ENCODE measurements at places on chromosomes 7 and 10. TPM values are rescaled to one million over a fixed set of nuclear protein-coding genes. Genes with fewer than 3 reads are reported as not detected.

Gene LSM5
- 19.9 TPM for total RNA-seq

Gene SNCG
- 24.1 TPM for total RNA-seq

Gene NRAP
- not detected for total RNA-seq

Gene NEURL1
- not detected for total RNA-seq

Gene CCL24
- not detected for total RNA-seq

Gene AP4M1
- total RNA-seq, result 29.3 TPM

Gene CADPS2
- 117 TPM for total RNA-seq

Gene ANKRD30A
- not detected for total RNA-seq

DNA sequence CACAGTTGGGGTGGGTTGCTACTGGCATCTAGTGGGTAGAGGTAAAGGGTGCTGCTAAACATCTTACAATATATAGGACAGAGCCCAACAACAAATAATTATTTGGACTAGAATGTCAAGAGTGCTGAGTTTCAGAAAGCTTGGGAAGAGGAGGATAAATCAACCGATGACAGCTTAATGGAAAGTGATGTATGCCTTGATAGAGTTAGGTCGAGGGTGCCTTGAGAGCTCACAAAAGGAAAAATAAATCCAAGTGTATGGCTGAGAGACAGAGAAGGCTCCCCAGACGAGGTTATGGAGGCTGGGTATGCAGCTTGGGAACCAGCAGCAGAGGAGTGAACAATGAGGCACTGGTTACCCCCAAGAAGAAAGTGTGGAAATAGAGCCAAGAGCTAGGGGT, 211.1 kb downstream of the HDAC9 start:
- no peak for ATAC-seq

DNA sequence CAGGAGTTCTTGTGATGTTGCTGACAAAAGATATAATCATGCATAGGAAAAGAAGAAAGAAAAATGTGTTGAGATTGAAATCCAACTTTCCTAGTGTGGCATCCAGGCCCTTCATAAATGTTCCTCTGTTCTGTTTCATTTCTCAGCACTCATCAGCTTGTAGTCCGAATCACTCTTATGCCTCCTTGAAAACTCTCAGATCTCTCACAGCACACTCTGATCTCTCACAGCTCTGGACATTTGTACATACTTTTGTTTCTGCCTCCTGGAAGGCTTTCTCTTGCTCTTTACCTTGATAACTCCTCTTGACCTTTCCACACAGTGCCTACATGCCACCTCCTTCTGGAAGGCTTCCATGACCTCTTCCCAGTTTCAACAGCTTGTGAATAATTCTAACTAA, 409.0 kb upstream of the LRRN3 start:
- ATAC-seq, result no peak

DNA sequence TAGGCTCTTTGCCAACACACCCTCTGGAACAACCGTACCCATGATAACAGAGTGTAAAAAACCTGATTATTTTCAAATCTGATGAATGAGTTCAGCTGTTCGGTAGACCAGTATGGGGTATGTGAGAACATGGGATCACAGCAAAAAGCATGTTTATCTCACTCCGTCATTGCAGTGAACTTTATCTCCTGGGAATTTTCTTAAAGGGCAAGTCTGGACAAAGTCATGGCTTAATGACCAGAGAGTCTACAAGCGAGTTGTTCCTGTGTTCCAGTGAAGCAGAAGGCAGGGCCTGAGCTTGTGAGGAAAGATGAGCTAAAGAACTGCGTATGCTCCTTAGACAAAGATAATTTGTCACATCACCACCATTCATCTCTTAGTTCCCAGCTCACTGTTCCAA, 219.7 kb downstream of the TRIL start:
- peak; percentile 48 for ATAC-seq

GRCh38 chr7:39979406-39980073, 29.5 kb downstream of the CDK13 start:
- ATAC-seq, result no peak

- ATAC-seq, result no peak
Measured at GRCh38 chr10:88289342-88289741, 293.8 kb downstream of the RNLS start.

- ATAC-seq, result no peak
Measured at GRCh38 chr7:83105948-83106347, 56.7 kb downstream of the PCLO start.

DNA sequence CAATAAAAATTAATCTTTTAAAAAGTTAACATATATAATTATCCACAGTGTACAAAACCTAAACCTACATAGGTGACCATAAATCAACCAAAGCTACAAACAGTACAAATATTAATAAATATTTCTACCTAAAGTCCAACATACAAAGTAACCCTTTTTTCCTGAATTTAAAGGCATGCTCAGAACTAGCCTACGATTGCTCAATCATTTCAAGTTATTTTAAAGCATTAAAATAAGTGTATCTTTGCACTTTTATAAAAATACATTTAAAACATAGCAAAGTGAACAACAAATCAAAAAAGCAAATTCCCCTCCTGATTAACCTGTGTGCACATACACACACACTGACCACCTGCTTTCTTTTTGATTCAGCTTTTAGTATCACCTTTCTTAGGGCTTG, 202.2 kb downstream of the PARD3 start:
- ATAC-seq, result no peak

- no peak for ATAC-seq
Measured at GRCh38 chr10:87761153-87761552, 56.9 kb downstream of the ATAD1 start.

DNA sequence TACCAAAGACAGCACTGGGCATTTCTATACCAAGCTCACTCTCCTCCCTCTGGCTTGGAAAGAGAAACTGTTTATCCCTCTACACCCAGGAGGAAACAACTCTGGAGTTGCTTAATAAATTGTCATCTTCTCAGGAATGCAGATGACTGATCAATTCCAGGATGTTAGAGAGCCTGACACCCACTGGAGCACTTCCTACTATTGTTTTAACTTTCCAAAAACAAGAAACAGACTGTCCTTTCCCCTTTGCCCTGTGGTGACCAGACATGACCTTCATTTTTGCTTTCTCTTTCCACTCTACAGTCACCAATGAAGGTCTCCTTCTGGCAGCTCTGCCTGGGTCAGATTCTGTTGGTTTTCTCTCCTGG, 19.6 kb downstream of the GIMAP4 start:
- ATAC-seq, result peak; percentile 76

DNA sequence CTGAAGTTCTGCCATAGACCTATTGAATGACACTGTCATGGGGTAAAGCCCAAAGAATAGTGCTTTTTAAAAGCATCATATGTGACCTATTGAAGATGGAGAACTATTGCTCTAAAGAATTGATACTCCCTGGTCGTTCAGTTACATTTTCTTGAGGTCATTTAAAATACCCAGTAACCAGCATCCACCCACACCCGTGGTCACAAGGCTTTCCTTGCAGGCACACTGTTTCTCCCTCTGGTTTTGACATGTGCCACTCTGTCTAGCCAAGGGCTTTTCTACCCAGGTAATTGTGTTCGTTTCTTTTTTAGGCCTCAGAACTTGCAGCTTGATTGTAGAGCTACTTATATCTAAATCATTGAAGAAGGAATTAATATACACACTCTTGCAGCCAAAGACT, 68.3 kb upstream of the LYZL2 start:
- no peak for ATAC-seq

- ATAC-seq, result no peak
Measured at GRCh38 chr7:95245828-95246500, 78.4 kb downstream of the PON1 start.

DNA sequence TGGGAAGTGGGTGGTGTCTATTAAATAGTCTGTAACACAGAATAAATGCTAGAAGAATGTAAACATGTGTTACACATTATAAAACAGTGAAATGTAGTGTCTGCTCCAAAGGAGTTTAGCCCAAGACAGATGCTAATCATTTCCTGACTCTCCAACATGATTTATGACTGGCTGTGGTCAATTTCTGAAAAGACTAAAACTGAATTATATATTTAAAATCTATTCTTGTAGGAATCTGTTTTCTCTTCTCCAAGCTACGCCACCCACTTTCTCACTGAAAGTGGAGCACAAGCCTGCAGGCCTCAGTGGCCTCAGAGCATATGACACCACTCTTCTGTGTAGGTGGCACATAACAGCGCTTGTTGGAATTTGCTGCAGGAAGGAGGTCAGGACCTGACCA, 44.4 kb downstream of the CTTNBP2 start:
- no peak for ATAC-seq

DNA sequence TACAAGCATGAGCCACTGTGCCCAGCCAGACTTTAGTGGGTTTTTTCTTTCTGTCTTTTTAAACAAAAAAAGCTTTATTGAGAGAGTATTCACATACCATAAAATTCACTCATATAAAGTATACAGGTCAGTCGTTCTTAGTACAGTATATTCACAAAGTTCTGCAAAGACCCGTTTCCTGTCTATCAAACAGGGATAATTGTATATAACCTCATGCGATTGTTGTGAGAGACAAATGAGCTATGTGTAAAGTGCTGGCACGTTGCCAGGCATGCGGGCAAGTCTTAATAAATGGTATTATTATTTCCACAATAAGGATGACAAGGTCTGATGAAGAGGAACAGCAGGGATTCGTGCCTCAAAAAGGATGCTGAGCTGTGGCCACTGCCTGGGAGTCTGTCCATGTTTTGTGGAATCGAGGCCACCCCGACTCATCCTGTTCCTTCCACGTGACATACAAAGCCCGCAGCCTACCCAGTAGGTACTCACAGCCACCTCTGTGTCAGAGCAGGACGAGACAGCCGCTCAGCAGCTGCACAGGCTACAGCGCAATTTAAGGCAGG, 51.6 kb downstream of the SMKR1 start:
- ATAC-seq, result no peak

- no peak for ATAC-seq
Measured at GRCh38 chr7:40099837-40100236, 34.6 kb downstream of the MPLKIP start.

DNA sequence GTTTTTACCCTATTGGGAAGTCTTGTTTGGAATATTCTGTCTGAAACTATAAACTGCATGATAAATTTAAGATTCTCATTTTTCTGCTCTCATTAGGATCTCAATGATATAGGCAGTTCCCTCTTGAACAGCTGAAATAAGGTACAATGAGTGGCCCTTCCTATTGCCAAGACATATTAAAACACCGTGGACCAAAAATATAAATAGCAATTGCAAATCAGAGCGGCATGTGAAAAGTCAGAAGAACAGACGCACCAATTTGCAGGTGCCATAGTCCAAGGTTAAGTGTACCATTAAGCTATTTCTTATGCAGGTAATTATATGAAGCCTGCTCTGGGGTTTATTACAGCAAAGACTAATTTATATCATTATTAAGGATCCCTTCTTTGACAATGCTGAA, 920.8 kb upstream of the CELF2 start:
- no peak for ATAC-seq

GRCh38 chr10:124174071-124174566, 80.7 kb upstream of the CHST15 start:
- peak; percentile 14 for ATAC-seq

DNA sequence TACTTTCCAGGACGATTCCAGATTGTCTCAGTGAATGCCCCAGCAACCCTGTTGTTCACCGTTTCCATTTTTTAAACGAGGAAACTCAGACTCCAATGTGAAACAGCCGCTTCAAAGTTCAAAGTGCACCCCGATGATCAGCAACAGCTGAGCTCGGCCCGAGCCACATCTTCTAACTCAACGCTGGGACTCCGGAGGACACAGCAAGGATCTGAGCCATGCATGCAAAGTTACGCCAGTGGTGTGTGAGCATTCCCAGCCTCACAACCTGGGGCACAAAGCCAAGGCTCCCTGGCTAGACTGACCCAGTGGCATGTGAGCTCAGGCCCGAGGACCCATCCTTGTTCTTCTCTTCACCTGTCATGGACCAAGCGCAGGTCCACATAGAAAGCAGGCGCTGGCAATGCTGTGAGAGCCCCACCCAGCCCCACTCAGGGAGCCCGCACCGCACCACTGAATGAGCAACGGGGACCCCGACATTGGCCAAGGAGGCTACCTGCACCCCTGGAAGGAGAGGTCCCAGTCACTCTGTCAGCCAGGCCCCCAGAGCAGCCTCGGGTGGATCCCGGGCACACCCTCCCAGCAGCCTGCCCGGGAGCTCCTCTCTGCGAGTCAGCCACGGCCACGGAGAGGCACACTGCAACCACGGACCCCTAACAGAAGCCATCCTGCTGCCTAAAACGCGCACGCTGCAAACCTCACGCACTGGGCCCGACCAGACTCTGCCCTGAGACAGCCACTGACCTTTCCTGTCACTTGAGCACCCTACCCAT, 82.9 kb downstream of the MAD1L1 start:
- no peak for ATAC-seq

- no peak for ATAC-seq
Measured at GRCh38 chr10:24255881-24256311, 47.0 kb downstream of the KIAA1217 start.

DNA sequence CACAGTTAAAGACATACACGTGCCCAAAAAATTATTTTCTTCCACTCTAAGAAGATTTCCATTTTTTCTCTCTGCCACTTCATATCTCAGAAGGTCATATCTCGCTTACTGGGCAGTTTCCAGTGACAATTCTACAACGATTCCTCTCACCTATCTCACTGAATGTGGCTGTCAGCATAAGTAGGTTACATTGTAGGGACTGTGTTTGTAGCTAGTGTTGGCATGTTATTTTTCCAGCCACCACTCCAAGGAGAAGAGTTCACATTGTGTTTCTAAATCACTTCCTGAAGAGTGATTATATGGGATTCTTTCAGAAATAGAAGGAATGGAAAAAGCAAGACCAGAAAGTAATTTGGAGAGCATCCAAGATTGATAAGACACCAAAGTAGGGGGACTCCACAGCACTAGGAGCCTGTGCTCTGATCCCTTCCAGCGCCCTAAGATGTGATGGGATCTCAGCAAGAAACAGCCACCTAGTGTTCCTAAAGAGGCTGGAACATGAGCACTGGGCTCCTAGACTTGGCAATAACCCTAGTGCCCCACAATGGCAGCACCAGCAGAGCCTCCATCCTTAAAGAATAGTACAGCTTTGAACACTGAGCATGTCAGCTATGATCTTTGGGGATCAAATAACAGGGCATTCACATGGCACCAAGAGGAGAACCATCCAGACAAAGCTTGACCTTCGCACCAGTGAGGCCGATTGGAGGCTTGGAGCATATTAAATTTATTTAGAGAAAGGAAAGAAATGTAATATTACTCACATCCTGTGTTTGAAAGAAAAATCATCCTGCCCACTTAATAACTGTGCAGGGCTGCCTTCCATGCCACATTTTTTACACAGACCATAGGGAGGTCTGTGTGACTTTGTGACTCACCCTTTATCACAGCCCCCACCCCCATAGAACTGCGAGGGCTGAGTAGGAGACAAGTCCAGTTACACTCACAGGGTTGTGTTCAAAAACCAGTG, 51.8 kb downstream of the CAV1 start:
- peak; percentile 63 for ATAC-seq

GRCh38 chr7:156691764-156692163, 51.2 kb downstream of the RNF32 start:
- ATAC-seq, result no peak
